ENCODE measurements at places on chromosomes 1 and 21.
A peak's percentile ranks its signal among the peaks of the same experiment; 100 is the strongest.

GRCh38 chr1:231203259-231204057 is 37.6 kb upstream of the GNPAT start:
- no peak for DNase-seq

- DNase-seq = no peak
These were observed 154.9 kb downstream of the RERE start for GRCh38 chr1:8662380-8663072.

GRCh38 chr1:230976825-230977747 is 1.6 kb downstream of the TTC13 start:
- no peak for DNase-seq

DNA sequence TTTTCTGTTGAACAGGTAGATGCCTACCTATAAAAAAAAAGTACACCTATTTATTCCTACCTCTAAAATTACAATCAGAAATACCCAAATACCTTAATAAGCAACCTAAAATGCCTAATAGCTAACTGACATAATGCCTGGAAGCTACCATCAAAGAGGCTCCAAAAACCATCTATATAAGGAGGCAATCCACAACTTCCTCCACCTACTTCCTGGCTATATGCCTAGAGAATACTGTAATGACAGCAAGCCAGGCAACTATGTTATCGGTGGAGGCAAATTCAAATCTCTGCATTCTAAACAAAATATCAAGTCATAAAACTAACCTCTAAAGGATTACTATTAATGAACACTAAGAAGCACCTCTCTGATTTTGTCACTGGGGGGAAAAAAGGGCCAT is 10.1 kb downstream of the ZNF644 start:
- DNase-seq = no peak

- DNase-seq = no peak
These were observed 47.8 kb downstream of the ITPKB start for GRCh38 chr1:226691247-226691646.

DNA sequence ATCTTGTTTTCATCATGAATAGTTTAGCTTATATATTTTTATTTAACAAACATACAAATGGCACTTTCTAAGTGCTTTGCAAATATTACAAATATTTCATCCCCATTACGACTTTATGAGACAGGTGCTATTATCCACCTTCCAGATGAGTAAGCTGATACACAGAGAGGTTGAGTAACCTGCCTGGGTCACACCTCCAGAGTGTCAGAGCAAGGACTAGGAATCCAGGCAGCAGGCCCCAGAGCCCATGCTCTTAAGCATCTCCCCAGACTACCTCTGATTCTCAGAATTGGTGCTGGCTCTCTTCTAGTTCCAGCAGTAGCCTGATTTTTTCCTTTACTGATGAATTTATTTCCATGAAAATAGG is 40.0 kb downstream of the EPHB2 start:
- DNase-seq = no peak

DNA sequence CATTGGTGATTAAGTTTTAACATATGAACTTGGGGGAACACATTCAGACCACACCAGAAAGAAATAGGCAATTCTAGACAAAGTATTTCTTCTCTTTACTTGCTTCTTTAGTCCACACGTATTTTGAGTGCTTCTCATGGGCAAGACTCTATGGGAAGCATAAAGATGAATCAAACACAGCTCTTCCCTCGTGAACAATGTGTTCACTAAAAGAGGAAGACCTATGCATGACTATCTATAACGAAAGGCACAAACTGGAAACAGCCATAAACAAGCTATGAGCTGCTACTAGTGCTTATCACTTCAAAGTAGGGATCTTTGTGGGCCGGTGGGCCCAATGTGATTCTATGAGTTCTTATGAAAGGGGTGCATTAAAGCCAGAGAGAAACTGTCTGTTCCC is 53.0 kb upstream of the PRDX6 start:
- no peak for DNase-seq

DNA sequence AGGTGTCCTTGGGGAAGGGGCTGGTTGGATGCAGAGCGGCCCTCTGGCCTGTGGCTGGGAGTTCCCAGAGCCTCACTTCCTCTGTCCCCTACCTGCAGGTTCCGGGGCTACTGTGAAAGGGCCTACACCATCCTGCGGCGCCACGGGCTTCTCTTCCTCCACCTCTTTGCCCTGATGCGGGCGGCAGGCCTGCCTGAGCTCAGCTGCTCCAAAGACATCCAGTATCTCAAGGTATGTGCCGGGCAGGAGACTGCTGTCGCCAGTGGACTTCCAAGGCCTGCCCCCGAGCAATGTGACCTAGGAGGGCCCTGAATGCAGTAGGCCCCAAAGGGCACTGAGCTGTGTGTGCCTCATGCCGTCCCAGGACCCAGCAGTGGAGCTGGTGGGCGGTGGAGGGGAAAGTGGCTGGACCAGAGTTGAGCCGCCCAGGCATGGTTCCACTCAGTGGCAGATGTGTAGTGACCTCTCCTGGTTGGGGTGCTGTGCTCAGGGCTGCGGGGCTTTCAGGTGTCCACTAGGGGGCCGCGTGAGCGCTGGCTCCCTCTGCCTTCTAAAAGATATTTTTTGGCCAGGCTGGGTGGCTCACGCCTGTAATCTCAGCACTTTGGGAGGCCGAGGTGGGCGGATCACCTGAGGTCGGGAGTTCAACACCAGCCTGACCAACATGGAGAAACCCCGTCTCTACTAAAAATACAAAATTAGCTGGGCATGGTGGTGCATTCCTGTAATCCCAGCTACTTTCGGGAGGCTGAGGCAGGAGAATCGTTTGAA is 73.4 kb downstream of the PIK3CD start:
- peak; percentile 54 for DNase-seq

DNA sequence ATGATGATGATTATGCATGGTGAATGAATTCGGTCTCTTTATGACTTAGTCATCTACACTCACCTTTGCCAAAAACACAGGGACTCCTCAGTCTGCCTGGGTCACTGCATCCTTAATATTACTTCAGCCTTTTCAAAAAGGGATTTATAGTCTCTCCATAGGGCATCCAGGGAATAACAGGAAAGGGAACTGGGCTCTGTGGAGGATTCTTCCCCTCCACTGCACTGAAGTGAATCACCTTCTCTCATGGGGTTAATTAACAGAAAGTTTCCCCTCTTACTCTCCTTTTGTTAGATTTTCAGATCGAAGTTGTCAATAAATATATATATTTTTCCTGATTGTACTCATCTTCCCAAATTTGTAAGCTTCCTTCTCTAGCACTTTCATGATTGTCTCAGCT is at the start of gene OR6K3:
OR6K3 (minus strand) TSS at position 101 of the 400 bp plus-strand sequence. CDS start 2,605 bp downstream, outside the sequence.
- no peak for DNase-seq

GRCh38 chr1:84768634-84769033 is 78.4 kb upstream of the SSX2IP start:
- no peak for DNase-seq

DNA sequence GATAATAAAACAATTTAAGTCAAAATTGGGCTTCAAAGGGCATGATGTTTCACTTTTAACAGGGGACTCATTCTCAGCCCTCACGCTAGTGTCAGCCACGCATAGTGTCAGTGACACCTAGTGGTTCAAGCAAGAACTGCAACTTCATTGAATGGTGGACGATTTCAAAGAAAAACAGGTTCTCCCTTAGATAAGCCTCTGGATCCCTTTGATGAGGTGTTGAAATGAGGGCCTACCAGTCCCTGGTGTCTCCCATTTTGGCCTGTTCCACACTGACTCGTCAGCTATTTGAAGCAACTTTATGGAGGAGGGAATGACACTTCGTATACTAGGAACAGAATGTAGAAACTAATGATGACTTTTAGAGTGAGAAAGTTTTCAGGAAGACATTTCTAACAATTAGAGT is 56.2 kb downstream of the FCRL5 start:
- peak; percentile 13 for DNase-seq

DNA sequence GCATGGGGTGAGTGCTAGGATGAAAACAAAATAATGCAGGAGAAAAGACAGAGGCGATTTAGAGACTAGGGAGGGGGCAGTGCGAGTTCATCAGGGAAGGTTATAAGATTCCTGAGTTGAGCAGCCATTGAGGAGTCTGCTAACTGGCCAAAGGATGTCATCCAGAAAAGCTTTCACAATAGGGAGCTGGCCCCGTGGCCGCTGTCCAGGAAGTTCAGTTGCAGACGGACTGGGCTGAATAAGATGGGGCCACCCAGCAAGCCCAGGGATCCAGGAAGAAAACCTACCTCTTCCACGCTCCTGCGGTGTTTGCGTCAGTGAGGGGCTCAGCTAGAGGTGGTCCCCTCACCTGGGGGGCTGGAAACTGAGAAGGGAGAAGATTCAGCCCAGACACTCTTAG is 4.0 kb upstream of the PKP1 start:
- no peak for DNase-seq

GRCh38 chr21:32207406-32207716 is 71.5 kb downstream of the MIS18A start:
- no peak for DNase-seq

DNA sequence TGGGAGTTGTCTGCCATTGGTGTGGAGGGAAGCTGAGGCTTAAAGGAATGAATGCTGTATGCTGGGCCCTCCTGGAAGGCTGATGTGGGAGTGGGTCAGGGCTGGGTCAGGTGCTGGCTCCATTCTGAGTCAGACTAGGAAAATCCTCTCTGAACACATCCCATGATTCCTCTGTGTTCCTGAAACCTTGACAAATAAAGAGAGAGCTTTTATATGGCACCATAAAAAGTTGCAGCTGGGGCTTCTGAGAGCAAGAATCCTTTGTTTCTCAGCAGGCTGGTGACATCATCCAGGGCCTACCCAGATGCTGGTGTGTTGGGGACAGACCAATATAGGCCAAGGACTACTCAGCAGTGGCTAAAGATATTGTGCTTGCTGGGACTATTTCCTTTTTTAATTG is 27.8 kb upstream of the NFASC start:
- no peak for DNase-seq

- no peak for DNase-seq
These were observed 36.2 kb upstream of the LYST start for GRCh38 chr1:235902677-235903542.

DNA sequence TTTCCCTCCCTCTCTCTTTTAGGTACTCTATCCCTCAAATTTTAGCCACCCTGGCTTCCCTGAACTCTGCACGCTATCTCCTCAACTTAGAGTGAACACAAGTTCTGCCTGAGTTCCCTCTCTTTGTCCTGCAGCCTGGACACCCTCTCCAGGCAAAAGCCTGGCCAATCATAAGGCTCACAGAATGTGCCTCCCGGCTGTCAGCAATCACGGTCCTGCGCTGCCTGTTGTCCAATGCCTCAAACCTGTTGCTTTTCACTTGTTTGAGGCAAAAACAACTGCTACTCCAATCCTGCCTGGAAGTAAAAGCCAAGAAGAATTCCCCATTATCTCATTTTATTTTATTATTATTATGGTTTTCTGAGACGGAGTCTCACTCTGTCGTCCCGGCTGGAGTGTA is 66.1 kb downstream of the LGR6 start:
- DNase-seq = no peak

DNA sequence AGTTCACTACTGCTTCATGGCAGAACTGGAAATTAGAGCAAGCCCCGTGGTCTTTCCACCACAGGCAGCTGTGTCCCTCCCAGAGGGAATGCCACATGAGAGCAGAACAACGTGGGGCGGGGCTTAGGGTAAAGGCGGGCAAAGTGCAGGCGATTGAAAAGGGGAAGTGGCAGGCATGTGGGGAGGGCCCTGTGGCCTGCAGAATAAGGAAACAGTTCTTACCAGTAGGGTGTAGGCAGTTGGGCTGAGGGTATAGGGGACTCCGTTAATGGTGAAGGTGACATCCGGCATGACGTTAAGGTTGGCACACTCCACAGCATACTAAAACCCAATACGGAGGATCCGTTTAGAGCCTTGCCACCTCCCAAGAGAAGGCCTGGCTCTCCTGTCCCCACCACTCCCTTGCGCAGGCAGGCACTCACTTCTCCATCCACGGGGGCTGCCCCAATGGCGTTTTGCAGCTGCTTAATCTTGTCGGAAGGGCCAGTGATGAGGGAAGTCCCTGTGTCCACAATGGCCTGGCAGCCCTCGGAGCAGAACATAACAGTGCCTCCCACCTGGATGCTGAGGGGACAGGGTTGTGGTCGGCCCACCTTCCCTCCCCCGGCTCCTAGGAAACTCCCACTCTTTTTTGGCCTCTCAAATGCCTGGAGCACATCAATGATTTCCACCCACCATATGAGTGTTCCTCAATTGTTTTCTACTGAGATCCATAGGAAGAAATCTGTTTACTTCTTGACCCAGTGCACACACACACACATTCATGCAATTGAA is 9.1 kb upstream of the RAB7B start:
- no peak for DNase-seq

GRCh38 chr1:228488125-228488817 is 1.1 kb downstream of the RNF187 start:
- DNase-seq = no peak

- DNase-seq = no peak
These were observed 263.5 kb downstream of the SETD4 start for GRCh38 chr21:35796844-35797243.

Data from stimulated activated CD8-positive, alpha-beta memory T cell treated with anti-CD3 and anti-CD28 coated beads, Interleukin-15, amount 100 ng/mL, for 48 hours (primary cell).